B cell (primary cell): ENCODE measurements at places on chromosomes 1 and 21.

DNA sequence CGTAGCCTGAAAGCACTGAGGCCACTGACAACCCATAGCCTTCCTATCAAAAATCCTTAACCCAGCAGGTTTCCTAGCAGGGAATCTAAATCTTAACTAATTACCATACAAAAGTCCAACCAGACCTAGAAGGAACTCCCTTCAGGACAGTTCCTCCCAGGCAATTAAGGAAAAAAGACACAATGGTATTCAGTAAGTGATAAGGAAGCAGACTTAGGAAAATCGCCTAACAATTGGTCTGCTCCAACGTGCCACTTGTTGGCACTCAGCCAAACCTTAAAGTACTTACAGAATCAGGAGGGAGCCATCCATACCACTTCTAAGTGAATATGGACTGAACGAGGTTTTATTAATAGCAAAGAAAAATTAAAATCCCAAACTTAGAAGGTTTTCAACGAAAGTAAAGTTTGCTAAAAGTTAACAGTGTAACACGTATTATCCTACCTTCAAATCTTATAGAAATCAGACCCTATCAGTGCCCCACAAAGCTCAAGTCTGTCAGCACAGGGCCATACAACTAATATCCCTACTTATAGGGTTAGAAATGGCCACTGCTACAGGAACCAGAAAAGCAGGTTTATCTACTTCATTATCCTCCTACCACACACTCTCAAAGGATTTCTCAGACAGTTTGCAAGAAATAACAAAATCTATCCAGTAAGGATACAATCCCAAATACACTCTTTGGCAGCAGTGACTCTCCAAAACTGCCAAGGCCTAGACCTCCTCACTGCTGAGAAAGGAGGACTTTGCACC lies 29.0 kb downstream of the SPATA6 start:
- no peak overlapping the region for H3K4me3 ChIP-seq
- no peaks in the 10 kb centered on the region for H3K27me3 ChIP-seq
- H3K27ac ChIP-seq: no peak overlapping the region
- DNase-seq: no peak

GRCh38 chr1:21903638-21904453 lies 33.3 kb downstream of the HSPG2 start:
- DNase-seq: no peak
- no peaks in the 10 kb centered on the region for H3K36me3 ChIP-seq
- no peak overlapping the region for H3K27ac ChIP-seq
- H3K4me3 ChIP-seq: no peak overlapping the region

GRCh38 chr1:114130213-114130612 lies 23.5 kb downstream of the SYT6 start:
- H3K27me3 ChIP-seq: no peaks in the 10 kb centered on the region
- no peaks in the 10 kb centered on the region for H3K4me1 ChIP-seq
- H3K27ac ChIP-seq: no peak overlapping the region
- H3K36me3 ChIP-seq: no peaks in the 10 kb centered on the region
- H3K4me3 ChIP-seq: no peak overlapping the region
- no peak for DNase-seq

DNA sequence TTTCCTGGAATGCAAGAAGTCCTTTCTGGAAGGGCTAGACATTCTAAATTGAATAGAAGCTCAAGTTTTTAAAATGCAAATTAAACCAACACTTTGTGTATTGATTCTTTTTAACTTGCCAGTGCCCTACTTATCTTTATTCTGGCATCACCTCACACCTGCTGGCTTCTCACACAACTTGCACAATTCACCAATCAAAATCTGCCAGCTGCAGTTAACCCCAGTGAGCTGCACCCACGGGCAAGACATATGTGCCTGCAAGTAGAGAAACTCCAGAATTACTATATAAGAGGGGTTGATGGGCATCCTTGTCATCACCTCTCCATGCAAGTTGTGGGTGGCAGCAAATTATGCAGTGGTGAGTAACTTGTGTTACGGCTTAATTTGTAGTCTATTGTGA lies 11.7 kb upstream of the PLPPR4 start:
- no peak overlapping the region for H3K4me3 ChIP-seq
- no peak for DNase-seq
- H3K36me3 ChIP-seq: no peaks in the 10 kb centered on the region
- no peak overlapping the region for H3K27ac ChIP-seq
- H3K27me3 ChIP-seq: no peaks in the 10 kb centered on the region
- H3K4me1 ChIP-seq: no peaks in the 10 kb centered on the region

- no peak overlapping the region for H3K27ac ChIP-seq
- H3K4me3 ChIP-seq: no peak overlapping the region
- no peaks in the 10 kb centered on the region for H3K36me3 ChIP-seq
- H3K4me1 ChIP-seq: peaks cover 6% of the 10 kb centered on the region
- no peak for DNase-seq
Measured at GRCh38 chr1:66416295-66416694, 117.7 kb upstream of the SGIP1 start.

- no peak for DNase-seq
- H3K27me3 ChIP-seq: no peaks in the 10 kb centered on the region
- no peaks in the 10 kb centered on the region for H3K36me3 ChIP-seq
- H3K27ac ChIP-seq: no peak overlapping the region
- H3K4me1 ChIP-seq: no peaks in the 10 kb centered on the region
Measured at GRCh38 chr1:114116086-114116485, 37.6 kb downstream of the SYT6 start.

GRCh38 chr1:234961456-234962339 lies 166.9 kb downstream of the TOMM20 start:
- H3K4me3 ChIP-seq: no peak overlapping the region
- H3K4me1 ChIP-seq: peaks cover 65% of the 10 kb centered on the region
- DNase-seq: peak; percentile 31
- H3K27ac ChIP-seq: peak overlapping the region; percentile 90
- no peaks in the 10 kb centered on the region for H3K27me3 ChIP-seq
- no peaks in the 10 kb centered on the region for H3K36me3 ChIP-seq

GRCh38 chr1:241240069-241240468 lies 116.9 kb downstream of the RGS7 start:
- no peak overlapping the region for H3K4me3 ChIP-seq
- H3K36me3 ChIP-seq: no peaks in the 10 kb centered on the region
- no peak for DNase-seq
- no peaks in the 10 kb centered on the region for H3K4me1 ChIP-seq

- no peak overlapping the region for H3K4me3 ChIP-seq
- no peaks in the 10 kb centered on the region for H3K27me3 ChIP-seq
- H3K4me1 ChIP-seq: no peaks in the 10 kb centered on the region
- DNase-seq: no peak
- H3K36me3 ChIP-seq: no peaks in the 10 kb centered on the region
- no peak overlapping the region for H3K27ac ChIP-seq
Measured at GRCh38 chr1:64042331-64043100, 160.9 kb upstream of the UBE2U start.
